ENCODE measurements at places on chromosomes 7 and 10.

- no peak for DNase-seq
Measured at GRCh38 chr7:22356701-22357310, at the start of gene RAPGEF5. Gene RAPGEF5, minus strand, starts transcription at chr7:22357154. Its CDS starts 94 bp downstream, at chr7:22357060.

DNA sequence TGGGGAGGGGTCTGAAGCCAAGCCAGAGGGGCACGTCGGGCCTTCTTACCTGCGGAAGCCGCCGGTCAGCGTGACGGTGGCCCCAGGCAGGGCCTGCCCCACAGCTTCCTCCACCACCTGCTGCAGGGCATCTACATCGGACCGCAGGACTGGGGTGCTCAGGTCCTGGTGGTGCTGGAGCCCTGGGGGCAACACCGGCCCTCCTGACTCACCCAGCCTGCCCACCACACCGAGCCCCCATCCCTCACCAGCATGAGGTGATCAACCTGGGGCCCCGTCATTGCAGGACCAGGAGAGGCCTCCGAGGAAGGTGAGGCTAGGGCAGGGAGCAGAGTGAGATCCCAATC is 8.0 kb downstream of the POLM start:
- DNase-seq = no peak

GRCh38 chr10:119652361-119652730 is 1.2 kb downstream of the BAG3 start:
- DNase-seq = peak; percentile 52

- DNase-seq = no peak
Measured at GRCh38 chr7:140315498-140316164, 82.7 kb downstream of the SLC37A3 start.

DNA sequence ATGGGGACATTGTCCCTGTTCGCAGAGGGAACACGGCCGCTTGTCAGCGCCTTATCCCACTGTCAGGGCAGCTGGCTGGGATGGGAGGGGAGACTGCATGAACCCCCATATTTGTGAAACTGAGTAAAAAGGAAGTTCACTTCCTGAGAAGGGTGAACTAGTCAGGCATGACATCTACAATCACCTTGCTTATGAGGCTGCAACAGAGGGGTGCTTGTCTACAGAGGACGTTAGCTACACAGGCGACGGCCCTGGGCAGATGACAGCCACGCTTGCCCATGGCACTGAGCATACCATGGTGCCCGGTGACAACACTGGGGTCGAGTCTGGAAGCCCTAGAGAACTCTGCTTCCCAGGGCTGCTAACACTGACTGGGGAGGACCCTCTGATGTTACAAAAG is 46.0 kb upstream of the KDM7A start:
- no peak for DNase-seq

DNA sequence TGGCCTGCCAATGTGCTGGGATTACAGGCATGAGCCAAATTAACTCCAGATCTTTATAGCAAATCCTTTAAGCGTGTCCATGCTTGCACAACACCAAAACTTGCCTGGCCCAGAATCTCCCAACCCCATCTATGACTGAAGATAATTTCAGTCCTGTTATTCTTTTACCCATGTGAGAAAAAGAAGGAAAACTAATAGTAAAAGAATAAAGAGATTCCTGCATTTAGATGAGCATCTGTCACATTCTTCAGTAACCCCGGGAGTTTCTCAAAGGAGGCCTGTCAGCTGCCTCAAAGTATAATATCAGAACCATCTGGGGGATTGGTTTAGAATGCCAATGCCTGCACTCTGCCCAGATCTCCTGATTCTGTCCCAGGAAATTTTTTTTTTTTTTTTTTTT is 158.1 kb upstream of the KMT2E start:
- no peak for DNase-seq

GRCh38 chr7:134515569-134516468 is 11.5 kb upstream of the AKR1B10 start:
- DNase-seq = peak; percentile 75

DNA sequence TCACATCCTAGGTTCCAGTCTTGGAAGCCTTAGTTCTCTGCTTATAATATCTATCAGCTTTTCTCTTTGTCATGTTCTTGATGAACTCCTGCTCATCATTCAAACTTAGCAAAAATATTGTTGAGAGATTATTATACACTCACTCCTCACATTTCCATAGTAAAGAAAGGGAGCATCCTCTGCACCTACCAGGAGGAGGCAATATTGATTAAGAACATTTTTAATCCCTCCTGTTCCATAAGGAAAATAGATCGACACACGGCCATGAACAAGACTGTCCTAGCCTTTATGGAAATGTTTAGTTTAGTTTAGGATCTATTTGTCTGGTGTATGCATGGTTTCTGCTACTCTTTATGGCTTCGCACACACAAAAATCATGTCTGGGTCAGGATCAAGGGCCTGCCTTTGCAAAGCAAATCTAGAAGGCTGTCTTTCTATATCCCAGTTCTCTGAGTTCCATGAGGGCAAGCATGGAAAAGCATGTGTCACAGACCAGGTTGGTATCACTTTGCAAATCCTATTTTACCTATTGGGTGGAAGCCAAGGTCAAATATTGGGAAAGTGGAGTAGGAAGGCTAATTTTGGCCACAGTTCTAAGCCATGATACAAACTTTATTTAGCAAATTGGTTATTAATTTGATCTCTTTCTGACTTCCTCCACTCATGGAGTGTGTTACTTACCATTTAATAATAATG is 164.4 kb downstream of the MDFIC start:
- no peak for DNase-seq

- no peak for DNase-seq
Measured at GRCh38 chr7:18905316-18905943, 212.0 kb downstream of the TWIST1 start.

DNA sequence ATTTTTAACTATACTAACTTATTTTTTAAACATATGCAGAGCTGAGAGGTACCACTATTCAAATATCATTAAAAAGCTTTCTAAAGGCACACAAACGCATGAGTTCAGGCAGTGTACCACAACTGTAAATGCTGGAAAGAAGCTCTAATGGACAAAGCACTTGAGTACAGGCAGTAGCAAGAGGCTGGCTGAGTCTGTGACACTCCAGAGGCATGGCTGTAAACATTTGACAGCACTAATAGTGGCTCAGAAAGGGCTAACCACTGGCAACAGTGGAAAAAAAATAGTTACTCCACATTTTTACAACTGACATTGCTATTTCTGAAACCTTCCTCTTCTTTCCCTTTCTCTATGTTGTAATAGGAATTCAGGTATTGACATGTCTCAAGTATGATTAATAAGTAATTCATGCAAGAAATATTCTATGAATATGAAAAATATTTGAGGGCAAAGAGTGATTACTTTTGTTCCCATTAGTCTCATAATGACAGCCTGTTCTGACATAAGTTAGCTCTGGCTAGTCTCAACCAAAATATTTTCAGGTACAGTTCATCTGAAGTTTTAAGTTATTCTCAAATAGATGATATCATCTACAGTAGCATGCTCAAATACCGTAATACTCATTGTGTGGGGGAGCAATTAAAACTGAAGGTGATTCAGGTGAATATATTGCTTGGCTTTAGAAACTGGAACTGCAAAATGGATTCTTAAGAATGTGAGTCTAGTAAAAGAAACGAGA is 324.0 kb upstream of the POT1 start:
- DNase-seq = peak; percentile 16

DNA sequence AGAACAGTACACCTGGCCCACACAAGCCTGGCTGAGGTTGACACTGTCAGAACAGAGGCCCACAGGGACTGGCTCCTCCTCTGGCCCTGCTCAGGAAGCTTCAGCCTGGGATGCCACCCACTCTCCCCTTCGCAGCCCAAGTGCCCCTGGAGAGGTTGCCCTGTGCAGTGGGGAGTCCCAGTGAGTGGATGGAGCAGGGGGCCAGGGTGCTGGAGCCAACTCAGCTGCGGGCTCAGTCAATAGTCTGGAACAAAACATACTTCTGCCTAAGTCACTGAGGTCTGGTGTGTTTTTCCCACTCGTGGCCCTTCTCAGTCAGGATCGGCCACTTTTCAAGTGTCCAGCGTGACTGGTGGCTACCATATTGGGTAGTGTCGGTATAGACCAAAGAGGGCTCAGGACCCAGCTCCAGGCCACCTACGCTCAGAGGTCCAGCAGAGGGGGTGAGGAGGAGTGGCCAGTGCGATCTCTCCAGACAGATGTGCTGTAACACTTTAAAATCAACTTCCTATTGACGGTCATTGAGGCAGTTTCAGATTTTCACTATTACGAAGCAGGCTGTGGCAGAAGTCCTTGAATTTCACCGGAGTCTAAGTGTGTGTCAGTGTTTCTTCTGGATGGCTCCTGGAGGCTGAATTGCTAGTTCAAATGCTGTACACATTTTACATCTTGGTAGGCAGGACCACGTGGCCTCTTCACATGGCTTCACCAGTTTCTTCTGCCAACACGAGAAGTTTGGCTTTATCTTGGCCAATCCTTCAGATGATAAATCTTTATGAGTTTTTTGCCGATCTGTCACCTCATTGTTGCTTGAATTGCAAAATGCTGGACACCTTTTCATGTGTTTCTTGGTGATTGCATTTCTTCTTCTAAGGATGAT is 994 bp upstream of the GCK start:
- DNase-seq = no peak

DNA sequence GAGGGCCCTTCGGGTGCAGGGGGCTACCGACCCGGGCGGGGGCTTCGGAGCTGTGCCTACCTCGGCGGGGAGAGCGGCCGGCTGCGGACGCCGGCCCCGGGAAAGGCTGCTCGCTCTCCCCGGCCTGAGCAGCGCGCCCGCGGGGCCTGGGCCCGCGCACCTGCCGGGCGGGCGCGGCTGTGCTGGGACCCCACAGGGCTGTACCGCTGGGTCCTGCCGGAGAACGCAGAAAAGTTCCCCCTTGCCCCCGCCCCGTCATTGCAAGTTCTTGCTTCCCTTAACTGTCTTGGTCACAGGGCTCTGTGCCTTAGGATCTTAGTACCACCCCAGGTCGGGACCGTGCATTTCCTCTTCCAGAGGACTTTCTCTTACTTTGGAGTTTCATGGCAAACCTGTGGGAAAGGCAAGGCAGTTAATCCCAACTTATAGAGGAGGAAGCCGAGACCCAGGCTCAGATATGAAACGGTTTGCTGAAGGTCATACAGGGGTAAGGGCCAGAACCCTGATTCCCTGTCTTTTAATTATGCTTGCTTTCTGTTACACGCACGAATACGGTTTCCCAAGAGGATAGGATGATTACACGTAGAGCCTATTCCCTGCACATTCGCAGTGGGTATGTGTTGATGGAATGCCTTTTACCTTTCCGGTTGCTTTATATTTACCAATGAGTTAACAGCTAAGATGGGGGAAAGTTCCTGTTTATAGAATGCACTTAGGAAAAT is 652 bp downstream of the PCGF5 start:
- no peak for DNase-seq

- no peak for DNase-seq
Measured at GRCh38 chr10:111988646-111989045, 194.9 kb downstream of the GPAM start.

DNA sequence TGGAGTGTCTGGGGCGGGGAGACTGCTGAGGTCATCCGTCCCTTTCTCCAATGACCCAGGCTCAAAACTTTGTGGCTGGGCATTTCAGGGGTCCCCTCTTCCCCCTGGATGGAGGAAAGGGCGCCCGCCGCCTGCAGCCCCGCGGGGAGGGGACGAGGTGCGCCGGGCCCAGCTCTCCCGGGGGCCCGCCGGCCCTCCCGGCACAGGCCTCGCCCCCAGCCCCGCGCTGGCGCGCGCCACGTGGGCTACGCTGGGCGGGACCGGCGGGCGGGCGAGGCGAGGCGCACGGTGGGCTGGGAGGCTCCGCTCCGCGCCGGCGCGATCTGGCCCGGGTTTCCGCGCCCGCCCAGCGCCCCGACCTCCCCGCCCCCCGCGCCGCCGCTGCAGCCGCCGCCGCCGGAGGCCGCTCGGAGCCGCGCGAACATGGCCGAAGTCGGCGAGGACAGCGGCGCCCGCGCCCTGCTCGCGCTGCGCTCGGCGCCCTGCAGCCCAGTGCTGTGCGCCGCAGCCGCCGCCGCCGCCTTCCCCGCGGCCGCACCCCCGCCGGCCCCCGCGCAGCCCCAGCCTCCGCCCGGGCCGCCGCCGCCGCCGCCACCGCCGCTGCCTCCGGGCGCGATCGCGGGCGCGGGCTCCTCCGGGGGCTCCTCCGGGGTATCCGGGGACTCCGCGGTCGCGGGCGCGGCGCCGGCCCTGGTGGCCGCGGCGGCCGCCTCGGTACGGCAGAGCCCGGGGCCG is at the start of gene FOXK1:
Gene FOXK1 (plus strand): TSS at position 410 of the 735 bp plus-strand sequence. CDS start 14 bp downstream, at position 424.
- no peak for DNase-seq

- no peak for DNase-seq
Measured at GRCh38 chr7:83820641-83821040, 171.7 kb upstream of the SEMA3E start.

GRCh38 chr7:91206361-91206960 is 57.8 kb upstream of the FZD1 start:
- no peak for DNase-seq

DNA sequence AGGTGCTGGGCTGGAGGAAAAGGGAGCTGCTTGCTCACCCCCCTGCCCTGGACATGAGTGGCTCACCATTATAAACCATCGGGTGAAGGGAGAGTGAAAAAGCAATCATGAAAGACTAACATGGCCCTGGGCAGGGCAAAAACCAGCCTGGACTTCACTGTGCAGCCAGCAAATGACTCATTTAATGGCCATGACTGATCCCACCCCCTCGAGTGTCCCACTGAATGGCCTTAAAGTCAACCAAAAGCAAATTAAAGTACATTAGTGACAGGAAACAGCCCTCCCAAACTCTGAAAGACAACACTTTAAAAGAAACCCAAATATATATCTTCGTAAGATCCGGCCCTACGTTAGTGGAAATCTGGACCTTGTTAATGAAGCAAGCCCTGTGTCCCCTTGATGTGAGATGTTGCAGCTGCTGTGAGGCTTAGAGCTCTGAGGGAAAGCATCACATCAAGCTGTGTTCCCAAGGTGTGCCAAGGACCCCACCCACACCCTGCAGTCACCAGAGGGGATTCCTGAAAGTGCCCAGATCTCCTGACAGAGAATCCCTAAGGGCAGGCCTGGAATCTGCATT is 31.2 kb downstream of the ADCYAP1R1 start:
- DNase-seq = no peak

GRCh38 chr10:118865998-118866693 is 111.4 kb upstream of the CACUL1 start:
- DNase-seq = no peak

DNA sequence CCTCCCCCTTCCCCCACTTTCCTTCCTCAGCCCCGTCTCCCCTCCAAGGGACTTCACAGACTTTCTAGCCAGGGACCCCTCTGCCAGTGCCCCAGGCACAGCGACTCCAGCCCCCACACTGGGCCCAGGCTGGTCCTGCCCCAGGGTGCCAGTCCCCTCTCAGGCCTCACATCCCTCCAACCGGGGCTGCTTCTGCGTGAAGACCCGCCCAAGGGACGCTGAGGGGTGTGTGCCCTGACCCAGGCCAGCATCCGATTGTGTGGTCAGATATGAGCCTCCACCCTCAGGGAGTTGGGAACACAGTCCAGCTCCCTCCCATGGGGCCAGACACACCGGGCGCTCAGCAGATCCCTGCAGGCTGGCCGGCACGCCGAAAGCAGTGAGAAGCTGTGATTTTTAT is 97.0 kb downstream of the MICALL2 start:
- no peak for DNase-seq

- DNase-seq = peak; percentile 56
Measured at GRCh38 chr7:28853834-28854749, 104.0 kb downstream of the TRIL start.

- DNase-seq = no peak
Measured at GRCh38 chr7:143384148-143384547, 3.0 kb downstream of the ZYX start.

GRCh38 chr7:25624833-25625232 is 396.5 kb upstream of the NPVF start:
- no peak for DNase-seq

Measured in HS-5 (cell line).